ENCODE measurements at places on chromosomes 16 and 17. TPM values are rescaled to one million over a fixed set of nuclear protein-coding genes. Genes with fewer than 3 reads are reported as not detected.

The NOG gene
- 62.4 TPM for total RNA-seq

The GTF3C1 gene
- total RNA-seq: 135 TPM

The SDR42E2 gene
- not detected for total RNA-seq

The SMIM36 gene
- total RNA-seq: not detected

The RAB40C gene
- total RNA-seq: 17.2 TPM

The EME2 gene
- total RNA-seq: 17.2 TPM

The PIK3R5 gene
- not detected for total RNA-seq

The TP53TG3F gene
- not detected for total RNA-seq

The COIL gene
- 16.7 TPM for total RNA-seq

The LDHD gene
- total RNA-seq: 1.7 TPM

The AOC2 gene
- total RNA-seq: 0.78 TPM

The SEC14L5 gene
- total RNA-seq: 0.16 TPM

The EXOC7 gene
- total RNA-seq: 86.2 TPM

The KRTAP1-1 gene
- 0.21 TPM for total RNA-seq

The DYNLL2 gene
- total RNA-seq: 10.1 TPM

The CBFA2T3 gene
- 1.7 TPM for total RNA-seq

The ABCA6 gene
- total RNA-seq: not detected

The ATP2C2 gene
- not detected for total RNA-seq

All from myocyte (in vitro differentiated cells).